ENCODE measurements at places on chromosomes 5 and 9.

- DNase-seq = peak; percentile 41
These were observed 3.2 kb upstream of the MAPK9 start for GRCh38 chr5:180294913-180295555.

- no peak for DNase-seq
These were observed 6.7 kb upstream of the TMEM141 start for GRCh38 chr9:136784249-136784996.

DNA sequence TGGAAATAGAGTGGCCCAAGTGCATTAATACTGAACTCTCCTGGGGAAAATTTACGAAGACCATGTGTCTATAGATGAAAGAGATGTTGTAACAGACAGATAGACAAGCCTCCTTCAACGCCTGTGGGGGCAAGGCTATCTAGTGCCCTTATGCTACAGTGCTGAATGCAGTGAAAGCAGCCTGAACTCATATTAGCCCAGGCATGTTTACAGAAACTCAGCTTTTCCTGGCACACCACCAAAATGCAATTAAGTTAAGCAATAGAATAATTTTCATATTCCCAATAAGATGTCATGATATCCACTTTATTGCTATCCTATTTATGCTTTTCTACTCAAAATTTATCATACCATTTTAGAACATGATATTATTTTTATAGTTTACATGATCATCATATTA is 277.0 kb downstream of the DIRAS2 start:
- DNase-seq = no peak

DNA sequence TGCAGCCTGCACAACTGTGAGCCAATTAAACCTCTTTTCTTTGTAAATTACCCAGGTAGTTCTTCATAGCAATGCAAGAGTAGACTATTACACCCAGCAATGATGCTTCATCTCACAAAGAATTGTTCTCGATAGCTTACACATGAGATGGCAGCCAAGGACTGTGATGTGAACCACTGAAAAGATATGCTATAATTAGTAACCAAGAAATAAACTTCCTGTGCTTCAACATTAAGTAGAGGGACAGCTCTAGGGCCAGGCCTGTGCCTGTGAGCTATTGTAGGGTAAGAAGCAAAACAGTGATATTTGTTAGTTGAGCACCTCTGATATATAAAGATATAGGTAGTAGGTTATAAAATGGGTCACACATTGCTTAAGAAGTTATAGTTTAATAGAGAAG is 41.8 kb upstream of the DPYSL3 start:
- DNase-seq = no peak

DNA sequence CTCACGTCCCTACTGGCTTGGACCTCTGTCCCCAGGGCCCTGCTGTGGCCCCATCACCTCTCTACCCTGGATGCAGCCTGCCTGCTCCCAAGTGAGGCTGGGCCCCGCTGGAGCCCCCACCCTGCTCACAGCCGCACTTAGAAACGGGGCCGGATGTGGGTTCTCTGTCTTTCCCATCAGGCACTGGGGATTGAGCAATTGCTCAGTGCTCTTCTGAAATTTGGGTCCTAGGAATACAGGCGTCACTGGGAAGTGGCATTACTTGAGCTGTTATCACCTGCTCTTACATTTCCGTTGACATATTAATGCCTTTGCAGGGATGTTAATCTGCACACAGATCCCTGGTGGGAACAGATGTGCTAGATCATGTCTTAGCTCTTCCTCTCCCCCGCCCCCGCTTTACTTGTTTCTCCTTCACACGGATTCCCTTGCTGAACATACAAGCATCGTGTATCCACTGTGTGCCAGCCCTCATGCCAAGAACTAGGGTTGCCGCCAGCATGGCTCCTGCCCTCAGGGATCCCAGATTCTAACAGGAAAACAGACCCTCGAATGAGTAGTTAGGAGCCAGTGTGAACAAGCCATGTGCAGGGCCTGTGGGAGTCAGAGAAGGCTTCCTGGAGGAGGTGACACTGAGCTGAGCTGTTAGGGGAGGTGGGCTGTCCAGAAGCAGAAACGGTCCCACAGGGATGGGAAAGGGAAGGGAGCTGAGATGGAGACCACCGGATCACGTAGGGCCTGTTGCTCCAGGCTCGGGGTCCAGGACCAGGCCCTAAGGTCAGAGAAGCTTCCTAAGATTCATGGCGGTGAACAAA is 65.1 kb downstream of the NEK6 start:
- DNase-seq = no peak

DNA sequence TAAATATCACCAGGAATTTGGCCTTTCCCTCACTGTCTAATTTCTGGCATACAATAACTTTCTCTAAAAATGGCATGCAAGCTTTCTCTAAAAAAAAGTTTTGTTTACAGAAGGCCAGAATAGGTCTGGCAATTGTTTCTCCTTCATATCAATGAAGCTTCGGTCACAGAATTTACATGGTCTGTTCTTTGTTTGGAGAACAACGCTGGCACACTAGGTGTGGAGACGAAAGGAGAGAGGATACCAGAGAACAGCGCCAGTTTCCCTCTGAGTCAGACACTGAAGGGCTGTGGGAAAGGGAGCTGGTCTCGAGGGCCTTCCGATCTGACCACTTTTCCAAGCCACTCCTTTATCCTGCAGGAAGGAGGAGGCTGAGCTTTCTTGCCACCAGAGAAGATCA is 60.1 kb upstream of the ITGA1 start:
- no peak for DNase-seq

Data from activated CD8-positive, alpha-beta memory T cell treated with anti-CD3 and anti-CD28 coated beads, Interleukin-2, amount 50 U/mL, for 48 hours (primary cell).